ENCODE measurements at places on chromosomes 6 and 20.
A peak's percentile ranks its signal among the peaks of the same experiment; 100 is the strongest.

GRCh38 chr6:142313284-142313683 lies 11.5 kb downstream of the ADGRG6 start:
- DNase-seq = no peak

DNA sequence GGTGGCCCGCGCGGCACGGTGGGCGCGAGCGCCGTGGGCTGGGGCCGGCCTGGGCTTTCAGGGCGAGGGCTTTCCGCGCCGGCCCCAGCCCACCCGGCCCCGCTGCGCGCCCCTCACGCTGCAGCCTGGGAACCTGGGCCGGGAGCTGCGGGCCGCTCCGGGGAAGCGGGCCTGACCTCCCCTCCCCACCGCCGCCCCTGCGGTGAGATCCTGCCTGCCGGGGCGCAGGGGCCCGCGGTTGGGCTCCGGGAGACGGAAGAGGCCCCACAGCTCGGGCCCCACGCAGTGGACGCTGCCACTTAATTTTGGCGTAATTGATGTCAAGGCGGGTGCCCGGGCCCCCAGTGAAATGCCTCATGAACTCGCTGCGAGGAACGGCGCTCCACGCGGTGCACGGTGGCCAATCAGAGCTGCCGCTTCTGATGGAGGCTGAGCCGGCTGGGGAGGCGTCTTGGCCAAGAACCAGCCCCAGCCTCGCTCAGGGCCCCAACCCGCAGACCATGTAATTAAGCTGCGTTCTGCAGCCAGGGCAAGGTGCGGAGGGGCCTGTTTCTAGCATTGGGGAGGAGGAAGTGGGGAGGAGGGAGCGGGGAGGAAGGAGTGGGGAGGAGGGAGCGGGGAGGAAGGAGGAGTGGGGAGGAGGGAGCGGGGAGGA lies 96.1 kb upstream of the BHLHE23 start:
- peak; percentile 80 for DNase-seq

GRCh38 chr6:168394606-168395005 lies 46.4 kb upstream of the SMOC2 start:
- DNase-seq = peak; percentile 21

DNA sequence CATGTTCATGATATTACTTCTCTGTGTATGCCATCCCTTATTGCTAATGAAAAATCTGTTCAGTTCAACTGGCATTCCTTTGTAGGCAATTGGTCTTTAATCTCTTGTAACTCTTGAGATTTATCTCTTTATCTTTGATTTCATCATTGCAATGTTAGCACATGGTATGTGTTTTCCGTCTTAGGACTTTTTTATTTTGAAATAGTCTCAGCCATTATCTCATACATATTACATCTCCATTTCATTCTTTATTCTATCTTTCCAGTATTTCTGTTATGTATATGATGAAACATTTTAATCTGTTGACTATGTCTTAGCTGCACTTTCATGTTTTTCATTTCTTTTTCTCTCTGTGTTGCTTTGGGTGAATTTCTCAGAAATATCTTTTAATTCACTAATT lies 58.1 kb downstream of the VSTM2L start:
- no peak for DNase-seq

DNA sequence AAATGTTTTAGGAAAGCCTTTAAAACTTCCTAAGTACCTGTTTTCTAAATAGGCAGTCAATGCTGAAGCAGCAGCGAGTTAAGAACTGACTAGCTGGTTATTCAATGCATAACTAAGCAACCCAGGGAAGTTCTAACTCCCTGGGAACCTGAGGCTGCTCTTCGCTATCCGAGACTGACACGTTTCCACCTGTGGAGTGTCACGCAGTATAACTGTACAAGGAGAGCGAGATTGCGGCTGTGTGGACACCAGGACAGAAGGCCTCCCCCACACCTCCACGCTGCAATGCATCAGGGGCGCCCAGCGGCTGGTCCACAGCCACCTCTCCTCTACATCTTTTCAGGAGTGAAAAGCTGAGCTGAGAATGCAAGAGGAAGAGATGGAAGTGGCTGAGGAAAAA lies 8.0 kb downstream of the PXDC1 start:
- no peak for DNase-seq

DNA sequence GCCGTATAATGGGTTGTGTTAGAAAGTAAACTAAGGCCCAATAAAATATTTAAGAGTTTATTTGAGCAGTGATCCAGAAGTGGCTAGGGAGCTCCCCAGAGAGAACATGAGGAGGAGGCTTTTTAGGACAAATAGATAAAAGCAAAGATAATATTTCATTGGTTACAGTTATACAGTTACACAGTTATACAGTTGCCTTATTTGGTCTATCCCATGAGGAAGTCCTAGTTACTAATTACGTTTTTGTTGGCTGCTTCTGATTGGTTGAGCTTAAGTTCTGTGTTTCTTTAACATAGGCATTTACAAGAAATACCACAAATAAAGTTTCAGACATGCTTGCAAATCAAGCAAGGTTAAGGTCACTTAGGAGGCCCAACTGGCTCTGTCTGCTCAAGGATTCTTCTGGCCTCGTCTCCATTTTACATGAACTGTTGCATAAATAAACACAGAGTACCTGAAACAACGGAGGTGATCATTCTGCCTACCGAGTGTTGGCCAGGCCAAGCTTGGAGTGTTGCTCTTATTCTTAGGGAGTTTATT lies 7.0 kb downstream of the UBD start:
- no peak for DNase-seq

DNA sequence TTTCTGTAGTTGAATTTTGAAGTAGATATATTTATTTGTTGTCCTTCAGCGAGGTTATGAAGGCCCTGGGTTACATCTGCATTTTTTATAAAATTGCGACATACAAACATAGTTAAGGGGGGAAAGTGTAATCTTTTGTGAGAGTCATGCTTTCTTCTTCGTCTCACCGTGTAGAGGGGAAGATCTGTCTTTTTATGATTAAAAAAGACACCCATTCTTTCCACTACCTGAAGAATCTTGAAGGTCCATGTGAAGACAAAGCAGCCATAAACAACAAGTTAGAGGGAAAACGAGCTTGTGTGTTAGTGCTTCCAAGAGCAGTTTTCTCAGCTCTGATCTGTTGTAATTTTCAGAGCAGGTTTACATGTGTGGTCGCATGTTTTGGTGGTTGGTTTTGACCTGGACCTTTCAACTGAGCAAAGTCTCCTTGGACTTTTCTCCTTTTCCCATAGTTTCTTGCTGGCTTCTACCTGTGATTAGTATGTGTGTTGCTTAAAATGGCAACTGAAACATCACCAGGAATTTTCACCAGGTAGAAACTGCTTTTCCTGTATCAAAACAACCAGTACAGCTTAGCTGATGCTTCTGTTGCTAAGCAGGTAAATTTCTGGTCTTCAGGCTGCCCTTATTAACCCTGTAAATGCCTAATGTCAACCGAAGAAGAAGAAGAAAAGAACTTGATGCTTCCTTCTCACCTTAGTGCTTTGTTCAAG lies 37.3 kb downstream of the RREB1 start:
- DNase-seq = no peak

GRCh38 chr6:158060455-158061360 lies 79.0 kb downstream of the SYNJ2 start:
- DNase-seq = peak; percentile 98

DNA sequence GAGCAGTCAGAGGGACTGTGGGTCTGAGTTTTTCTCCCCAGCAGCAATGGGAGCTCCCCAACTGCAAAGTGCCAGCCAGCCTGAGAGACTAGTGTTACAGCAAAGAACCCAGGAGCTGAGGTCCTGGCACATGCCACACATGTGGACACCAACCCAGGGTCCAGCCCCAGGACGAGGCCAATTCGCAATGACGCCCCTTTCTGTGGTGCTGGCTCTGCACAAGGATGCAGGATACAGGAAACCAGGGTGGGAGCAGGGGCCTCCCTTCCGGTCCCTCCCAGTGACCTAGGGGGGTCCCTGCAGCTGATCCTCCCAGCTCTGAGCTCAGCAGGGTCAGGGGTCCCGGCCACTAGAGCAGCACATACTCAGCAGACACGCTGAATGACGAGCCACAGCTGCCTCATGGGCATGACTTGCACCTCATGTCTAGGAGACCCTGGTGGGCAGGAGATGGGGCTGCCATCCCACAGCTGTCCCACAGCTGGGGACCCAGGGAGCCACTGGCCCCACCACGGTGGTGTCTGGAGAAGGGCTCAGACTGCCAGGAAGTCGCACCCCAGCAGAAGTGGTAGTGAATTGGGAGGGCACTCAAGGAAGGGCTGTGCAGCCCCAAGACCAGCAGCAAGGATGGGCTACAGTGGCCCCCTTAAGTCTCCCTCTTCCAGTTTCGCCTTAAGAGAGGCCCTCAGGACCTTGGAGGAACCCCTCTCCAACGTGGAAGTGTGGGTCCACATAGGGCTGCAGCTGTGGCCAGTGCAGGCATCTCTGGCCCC lies 3.6 kb downstream of the ARFRP1 start:
- DNase-seq = peak; percentile 65

DNA sequence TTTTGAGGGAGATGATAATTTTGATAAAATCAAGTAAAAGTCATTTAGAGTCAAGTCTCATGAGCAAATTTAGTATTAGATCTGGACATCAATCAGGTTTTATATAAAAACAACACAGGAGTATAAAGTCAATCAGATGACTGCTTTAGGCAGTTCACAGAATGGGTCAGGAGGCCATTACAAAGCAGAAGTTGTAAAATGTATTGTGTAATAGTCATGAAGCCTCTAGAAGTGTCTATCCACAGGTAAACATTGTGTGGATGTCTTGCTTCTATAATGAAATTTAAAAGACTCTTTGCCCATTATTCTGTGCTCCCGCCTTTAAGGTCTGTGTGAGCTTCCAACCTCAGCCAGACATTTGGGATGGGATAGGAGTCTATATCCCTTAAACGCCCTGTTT lies 28.8 kb downstream of the MAP7 start:
- DNase-seq = no peak

DNA sequence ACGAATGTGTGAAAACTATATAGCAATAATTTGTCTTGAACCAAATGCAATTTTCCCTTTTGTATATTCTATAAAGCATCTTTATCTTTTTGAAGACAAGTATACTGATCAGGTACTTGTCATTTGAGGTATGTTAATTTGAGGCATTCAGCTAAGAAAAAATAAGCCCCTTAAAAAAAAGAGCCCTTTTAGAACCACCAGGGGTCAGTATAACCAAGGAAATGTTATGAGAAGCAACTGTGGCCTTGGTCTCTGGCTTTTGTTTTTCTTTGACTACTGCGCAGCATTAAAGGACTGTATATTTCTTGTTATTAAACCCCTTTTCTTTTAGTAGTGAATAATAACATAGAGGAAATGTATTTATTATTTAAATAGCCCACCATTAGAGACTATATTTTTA lies 43.1 kb downstream of the CD109 start:
- no peak for DNase-seq

- no peak for DNase-seq
Measured at GRCh38 chr20:15603978-15604805, 969.1 kb downstream of the KIF16B start.

- DNase-seq = no peak
Measured at GRCh38 chr20:16472045-16472872, 101.0 kb downstream of the KIF16B start.

DNA sequence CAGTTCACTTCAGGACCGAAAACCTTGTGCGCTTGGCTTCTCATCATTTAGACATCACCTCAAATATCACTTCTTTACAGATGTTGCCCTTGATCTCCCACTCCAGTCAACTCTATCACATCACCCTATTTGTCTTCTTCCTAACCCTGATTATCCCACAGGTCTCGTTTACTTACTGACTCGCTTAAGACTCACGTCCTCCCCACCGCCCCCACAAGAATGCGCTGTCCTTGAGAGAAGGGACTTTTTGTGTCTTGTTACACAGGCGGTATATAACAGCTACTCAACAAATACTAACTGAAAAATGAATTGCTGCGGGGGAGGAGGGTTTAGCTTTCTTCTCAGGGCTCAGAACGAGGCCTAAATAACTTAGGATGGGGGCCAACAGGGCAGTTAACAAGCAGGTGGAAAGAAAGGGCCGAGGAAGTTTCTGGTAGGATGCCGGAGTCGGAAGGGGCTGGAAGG lies 527 bp downstream of the TOMM34 start:
- DNase-seq = no peak

DNA sequence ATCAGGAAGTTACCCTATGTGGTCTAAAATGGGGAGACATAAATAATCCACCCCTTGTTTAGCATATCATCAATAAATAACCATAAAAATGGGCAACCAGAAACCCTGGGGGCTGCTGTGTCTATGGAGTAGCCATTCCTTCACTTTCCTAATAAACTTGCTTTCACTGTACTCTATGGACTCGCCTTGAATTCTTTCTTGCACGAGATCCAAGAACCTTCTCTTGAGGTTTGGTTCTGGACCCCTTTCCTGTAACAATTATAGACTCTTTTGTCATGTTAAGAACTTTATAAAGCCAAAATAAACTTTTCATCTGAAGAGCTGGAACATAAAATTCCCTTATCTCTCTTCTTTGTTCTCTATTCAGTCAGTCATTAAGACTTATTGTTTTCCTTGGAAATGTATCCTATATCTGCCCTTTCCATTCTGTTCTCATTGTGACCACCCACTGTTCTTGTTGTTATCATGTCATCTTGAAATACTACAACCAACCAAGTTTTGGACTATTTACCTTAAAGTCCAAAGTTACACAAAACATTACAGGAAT lies 29.3 kb upstream of the ZBTB24 start:
- DNase-seq = no peak
